Eye (tissue), 1 donor: ENCODE measurements at places on chromosomes 2 and 18.

- DNase-seq: peak; percentile 73
These were observed 45.3 kb downstream of the ACAA2 start for GRCh38 chr18:49768051-49768391.

DNA sequence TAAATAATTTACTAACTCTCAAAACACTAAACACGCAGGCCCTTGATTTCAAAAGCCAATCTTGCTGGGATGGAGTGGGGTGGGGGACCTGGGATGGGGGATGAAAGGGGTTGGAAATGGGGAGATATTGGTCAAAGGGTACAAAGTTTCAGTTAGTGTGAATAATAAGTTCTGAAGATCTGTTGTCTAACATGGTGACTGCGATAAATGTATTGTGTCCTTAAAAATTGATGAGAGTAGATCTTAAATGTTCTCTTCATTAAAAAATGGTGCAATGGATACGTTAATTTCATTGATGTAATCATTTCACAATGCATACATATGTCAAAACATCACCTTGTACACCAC lies 505 bp upstream of the ACYP2 start:
- DNase-seq: no peak

GRCh38 chr18:28045880-28046279 lies 131.1 kb downstream of the CDH2 start:
- no peak for DNase-seq

- no peak for DNase-seq
These were observed 64.9 kb downstream of the MCFD2 start for GRCh38 chr2:46850742-46851141.

GRCh38 chr2:238924032-238924431 lies 76.1 kb downstream of the TWIST2 start:
- no peak for DNase-seq

GRCh38 chr2:187169864-187170263 lies 278.2 kb downstream of the CALCRL start:
- no peak for DNase-seq

DNA sequence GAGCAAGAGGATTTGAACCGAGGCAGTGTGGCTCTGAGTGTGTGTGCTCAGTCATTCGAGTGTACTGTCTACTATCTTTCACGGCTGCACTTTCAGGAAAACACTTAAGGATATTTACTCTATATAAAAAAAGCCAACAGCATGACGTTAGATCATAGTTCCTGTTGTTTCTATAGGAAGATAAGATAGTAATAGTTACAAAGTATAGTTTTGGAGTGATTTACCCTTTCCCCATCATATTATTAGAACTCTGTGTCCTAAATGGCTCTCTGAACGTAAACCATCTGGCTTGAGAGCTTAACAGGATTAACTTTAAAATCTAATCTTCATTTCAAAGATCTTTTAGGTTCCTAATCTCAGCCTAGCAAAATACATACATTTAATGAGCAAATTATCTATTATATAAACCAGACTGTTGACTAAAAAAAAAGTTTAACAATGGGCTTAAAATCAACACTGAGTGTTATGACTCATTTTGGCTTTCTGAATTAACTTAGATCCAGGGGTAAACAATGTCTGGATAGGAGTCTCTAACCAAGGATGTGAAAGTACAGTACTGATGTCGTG lies 150.3 kb upstream of the DNMT3A start:
- DNase-seq: no peak

GRCh38 chr2:950080-950966 lies at the start of gene SNTG2:
SNTG2 (plus strand) TSS chr2:950849; CDS start chr2:950997, 148 bp downstream.
- DNase-seq: peak; percentile 75

DNA sequence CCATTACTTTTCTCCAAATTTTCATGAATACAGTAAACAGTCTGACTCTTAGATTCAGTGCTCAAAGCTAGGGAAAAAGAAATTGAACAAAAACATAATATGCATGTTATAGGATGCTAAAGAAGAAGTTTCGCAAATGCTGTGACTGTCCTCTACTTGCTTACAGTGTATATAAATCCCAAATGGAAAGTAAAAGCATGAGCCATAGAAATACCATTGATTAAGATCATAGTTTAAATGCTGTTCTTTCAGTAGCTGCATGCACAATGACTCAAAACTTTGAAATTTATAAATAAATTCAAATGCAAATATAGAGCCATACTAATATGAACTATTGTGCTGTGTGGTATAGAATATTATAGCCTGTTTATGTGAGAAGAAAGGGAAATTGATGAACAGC lies 1113.9 kb upstream of the ACVR2A start:
- DNase-seq: no peak

DNA sequence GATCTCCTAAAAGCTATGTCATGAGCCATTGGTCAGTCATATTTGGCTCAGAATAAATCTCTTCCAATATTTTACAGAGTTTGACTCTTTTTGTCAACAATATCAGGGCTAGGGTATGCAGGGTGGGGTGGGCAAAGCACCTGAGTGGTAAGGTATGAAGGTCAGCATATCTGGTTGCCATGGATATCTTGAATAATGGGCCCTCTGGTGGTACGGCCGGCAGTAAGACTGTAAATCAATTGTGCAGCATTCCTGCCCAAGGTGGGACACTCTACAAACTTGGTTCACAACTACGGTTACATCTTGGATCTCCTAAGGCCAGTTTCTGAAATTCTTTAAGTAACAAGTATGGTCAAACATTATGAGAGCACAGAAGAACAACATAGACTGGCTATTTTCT lies 119.6 kb downstream of the SPOPL start:
- no peak for DNase-seq

- peak; percentile 71 for DNase-seq
These were observed 17.5 kb upstream of the CDC42EP3 start for GRCh38 chr2:37688771-37689468.

DNA sequence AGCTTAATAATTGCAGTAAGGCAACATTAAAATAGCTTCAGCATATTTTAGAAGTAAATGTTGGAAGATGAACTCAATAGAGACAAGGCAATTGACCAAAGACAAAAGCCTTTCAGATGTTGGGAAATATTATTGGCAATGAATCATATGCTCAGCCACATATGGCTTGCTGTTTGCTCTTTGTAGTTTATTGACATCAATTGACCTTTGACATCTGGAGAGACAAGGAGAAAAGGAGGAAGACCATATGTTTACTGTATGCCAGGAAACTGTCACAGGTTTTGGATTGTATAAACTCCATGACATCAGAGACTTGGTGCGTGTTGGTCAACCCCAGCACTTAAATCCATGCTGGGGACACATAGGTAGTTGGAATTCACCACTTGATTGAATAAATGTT lies 60.6 kb upstream of the SLC16A14 start:
- peak; percentile 21 for DNase-seq

DNA sequence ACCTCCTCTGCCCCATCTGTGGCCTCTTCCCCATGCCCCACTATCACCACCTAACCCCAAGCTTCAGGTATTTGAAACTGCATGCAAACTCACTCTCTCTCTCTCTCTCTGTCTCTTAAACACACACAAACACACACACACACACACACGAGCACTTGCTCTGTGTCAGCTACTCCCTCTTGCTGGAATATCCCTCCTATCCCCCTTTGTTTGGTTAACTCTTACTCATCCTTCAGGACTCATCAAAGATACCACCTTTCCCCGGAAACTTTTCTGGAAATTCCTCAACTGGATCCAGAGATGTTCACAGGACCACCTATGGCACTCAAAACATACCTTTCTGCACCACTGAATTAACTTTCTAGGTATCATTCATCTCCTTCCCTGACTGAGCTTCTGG lies 222.8 kb upstream of the TMEM200C start:
- no peak for DNase-seq

GRCh38 chr2:43027097-43027873 lies 199.1 kb downstream of the ZFP36L2 start:
- DNase-seq: no peak

- DNase-seq: peak; percentile 69
These were observed 16.7 kb upstream of the ADI1 start for GRCh38 chr2:3535794-3536681.

DNA sequence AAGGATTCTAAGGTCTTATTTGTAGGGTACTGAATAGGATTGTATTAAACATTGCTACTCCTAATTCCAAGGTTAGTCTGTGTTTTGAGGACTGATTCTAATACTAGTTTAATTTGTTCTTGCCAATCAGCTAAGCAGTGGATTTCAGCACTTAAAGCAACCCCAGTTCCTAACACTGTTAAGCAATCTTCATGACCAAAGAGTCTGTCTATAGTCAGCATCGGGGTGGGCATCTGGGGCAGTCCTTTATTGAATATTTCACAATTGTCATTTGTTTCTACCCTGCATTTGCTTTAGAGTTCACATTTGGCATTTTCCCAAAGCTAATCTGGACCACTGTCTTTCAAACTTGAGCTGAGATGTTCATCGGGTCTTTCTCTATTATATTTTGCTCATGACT lies 248.0 kb upstream of the TANK start:
- DNase-seq: no peak

GRCh38 chr2:175743011-175743410 lies 259.1 kb downstream of the LNPK start:
- no peak for DNase-seq

DNA sequence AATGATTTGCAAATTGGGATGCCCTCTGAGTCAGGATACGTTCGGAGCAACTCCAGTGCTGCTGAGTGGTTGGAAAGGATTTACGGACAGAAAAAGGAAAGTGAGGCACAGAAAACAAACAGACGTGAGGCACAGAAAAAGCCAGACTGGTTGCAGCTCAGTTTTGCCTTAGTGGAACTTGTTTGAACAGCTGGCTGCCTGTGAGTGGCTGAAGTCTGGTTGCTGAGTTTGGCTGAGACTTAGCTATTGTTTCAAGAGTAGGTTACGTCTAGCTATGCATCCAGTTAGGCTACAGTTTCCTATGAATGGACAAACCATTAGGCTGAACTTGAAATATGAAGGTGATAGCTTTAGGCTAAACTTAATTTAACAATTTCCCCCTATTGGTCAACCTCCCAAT lies 256.6 kb downstream of the VAPA start:
- DNase-seq: peak; percentile 36

DNA sequence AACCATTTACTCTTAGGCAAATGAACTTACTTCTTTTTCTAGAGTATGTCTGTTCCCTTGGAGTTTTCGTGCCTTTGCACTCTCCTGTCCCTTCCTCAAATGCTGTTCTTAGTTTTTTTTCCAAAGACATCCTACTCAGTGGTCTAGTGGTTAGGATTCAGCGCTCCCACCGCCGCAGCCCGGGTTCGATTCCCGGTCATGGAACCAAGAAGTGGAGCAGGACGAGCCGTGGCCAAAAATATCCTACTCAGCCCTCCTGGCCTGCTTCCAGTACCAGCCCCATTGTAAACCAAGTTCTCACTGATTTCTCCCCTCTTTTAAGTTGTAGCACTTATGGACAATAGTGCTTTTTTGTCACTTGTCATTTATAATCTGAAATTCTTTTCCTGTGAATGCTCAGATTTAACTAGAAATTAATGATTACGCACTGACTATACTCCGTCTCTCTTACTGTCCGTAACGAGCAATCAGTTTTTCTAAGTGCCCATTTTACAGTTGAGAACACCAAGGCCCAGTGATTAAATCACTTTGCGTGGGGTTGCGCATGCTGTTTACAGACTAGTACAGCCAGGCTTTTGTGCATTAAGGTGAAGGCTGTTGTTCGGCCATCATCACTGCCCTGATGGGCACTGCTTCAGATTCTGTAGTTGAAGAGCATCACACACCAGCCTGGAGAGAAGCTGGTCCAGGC lies 17.9 kb downstream of the GREB1 start:
- DNase-seq: no peak

GRCh38 chr2:134104754-134105153 lies 149.1 kb upstream of the MGAT5 start:
- DNase-seq: no peak

DNA sequence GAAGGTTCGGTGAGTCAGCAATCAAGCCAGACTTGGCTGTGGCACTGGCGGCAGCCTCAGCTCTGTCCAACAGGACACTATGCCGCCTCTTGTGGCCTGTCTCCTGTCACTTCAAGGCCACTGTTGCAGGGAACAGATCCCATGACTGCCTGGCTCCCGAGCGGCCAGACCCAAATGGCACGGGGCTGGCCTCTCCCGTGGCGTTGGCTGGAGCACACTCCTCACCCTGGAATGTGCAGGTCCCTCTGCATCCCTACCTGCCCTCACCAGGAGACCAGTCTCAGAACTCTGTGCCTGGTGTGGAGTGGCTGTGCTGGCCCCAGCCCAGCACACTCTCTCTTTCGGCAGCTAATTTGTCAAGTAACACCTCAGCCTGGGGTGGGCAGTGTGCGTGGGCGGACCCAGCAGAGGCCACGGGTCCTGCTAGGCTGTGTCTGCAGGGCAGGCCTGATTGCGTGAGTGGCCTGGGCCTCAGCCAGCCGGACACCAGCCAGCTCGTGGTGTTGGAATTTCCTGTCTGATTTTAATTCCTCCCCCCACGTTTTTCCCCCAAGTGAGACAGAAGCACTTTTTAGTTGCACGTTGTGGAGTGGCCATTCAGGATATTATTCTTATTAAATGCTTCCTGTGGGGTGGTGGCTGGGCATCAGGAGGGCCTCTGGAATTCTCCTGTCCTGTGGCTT lies 179.3 kb downstream of the GLI2 start:
- no peak for DNase-seq

DNA sequence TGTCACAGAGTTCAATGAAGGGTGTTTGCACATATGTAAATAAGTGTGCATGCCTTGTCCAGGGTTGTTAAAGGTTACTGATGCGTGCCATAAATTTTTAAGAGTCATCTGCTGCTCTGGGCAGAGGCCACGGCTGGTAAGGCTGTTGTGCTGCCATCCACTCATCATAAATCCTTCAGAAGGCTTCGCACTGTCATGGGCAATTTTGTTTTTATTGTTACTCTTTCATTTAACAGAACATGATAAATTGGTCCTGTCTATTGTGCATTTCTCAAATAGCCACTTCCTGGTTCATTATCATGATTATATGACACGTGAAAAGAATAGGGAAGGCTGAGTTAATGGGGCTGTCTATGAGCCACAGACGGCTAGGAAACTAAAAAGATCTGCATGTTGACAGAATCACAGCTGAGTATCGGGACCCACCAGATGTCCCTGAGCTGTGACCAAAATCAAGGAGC lies 634.3 kb upstream of the SOX11 start:
- DNase-seq: peak; percentile 85

DNA sequence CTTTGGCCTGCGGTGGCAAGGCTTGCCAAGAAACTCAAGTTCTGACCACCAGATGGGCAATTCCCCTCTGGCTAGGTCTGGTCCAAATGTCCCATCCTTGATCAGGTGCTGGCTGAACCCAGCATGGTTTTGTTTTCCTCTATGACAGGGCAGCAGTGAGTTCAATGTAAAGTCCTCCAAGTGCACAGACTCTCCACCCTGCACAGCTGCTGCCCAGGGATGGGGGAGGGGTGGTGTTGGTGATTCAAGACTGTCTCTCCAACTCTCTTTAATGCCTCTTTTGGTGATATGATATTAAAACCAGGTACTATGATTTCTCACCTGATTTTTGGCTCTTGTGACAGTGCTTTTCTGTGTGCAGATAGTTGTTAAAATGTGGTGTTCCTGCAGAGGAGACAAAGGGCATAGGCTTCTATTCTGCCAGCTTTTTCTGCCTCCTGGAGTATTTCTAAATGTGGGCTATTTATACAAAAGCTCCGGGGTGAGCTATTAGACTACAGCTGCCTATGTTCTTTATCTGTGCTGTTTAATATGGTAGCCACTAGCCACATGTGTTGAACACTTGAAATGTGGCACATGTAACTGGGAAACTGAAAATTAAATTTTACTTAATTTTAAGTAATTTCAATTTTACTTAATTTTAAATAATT lies 64.0 kb upstream of the STK39 start:
- peak; percentile 78 for DNase-seq
